ENCODE measurements at places on chromosomes 5 and 9. TPM values are rescaled to one million over a fixed set of nuclear protein-coding genes. Genes with fewer than 3 reads are reported as not detected.

DNA sequence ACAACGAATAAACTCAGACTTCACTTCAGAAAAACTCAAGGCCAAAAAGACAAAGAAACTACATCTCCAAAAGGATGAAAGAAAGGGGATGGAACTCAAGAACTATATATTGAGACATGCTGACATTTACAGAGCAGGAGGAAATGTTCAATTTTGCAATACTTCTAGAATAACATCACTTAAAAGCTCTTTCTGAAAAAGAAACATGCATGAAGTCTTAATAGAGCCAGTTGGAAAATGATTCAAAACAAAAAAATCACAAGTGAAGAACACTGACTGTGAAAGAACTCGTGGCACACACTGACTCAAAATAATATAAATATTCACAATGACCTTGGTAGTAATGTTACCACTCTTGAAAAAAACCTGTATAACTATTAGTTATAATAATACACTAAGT lies 267.8 kb upstream of the NREP start:
- DNase-seq = no peak

GRCh38 chr5:135179308-135179980 lies 145.4 kb upstream of the PITX1 start:
- DNase-seq = no peak

GRCh38 chr5:129356846-129357245 lies 103.3 kb upstream of the ADAMTS19 start:
- DNase-seq = no peak

- DNase-seq = no peak
Observed at GRCh38 chr9:7510199-7510598, 289.4 kb downstream of the DMAC1 start.

GRCh38 chr9:89342948-89343347 lies 24.6 kb downstream of the SECISBP2 start:
- no peak for DNase-seq

DNA sequence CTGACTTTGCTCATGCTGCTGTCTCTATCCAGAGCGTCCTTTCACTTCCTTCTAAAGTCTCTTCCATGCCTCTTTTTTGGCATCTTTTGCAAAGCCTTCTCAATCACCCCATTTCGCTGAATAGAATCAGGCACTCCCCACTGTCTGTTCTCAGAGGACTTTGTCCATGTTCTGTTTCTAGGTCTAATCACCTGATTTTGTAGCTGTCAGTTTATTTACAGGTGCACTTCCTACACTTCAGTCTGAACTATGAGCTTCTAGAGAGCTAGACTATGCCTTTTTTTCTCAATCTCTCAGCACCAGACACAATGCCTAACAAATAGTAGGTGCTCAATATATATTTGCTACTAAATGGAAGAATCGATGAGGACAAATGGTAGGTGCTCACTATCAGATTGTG lies 29.9 kb downstream of the TLR4 start:
- DNase-seq = no peak

GRCh38 chr9:127878652-127879390 lies 1.3 kb upstream of the AK1 start:
- DNase-seq = no peak

DNA sequence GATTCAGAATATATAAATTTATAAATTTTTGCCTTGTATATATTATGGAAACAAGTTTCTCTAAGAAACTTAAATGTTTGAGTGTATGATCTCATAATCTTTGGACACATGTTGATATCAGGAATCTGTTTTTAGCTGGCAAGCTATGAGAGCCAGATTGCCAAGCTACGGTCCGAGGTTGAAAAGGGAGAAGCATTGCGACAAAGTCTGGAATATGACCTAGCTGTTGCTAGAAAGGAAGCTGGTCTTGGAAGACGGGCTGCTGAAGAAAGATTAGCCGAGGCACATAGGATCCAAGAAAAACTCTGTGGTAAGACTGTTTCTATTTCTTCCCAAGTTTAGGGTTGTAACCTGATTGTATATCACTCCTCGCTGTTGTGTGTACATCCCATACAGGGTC lies 25.9 kb downstream of the CCDC171 start:
- DNase-seq = no peak

- no peak for DNase-seq
Observed at GRCh38 chr5:176771102-176771845, 39.1 kb upstream of the UNC5A start.

- DNase-seq = no peak
Observed at GRCh38 chr9:20087481-20087880, 298.6 kb upstream of the SLC24A2 start.

DNA sequence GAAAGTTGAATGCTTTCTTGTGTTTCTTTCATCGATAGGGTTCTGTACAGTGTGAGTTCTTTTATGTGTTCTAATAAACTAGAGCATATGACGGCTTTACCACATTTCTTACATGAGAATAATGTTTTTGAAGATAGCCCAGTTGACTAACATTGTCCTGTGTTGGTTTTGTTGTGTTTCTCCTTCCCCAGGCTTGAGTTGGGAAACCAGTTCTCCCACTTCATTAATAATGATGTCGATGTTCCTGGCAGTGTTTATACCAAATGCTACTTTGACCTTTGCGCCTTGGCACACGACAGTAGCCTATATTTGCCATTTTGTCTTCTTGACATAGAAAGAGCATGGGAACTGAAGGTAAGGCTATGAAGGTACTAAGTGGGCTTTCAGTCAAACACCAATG lies 14.4 kb upstream of the ZNF782 start:
- DNase-seq = no peak

The RBM22 gene
- 18.9 TPM for total RNA-seq

The PCDHA12 gene
- total RNA-seq = not detected

The PHF24 gene
- total RNA-seq = not detected

Measured in pulmonary artery endothelial cell (primary cell).